Epithelial cell of prostate (primary cell): ENCODE measurements at places on chromosomes 12 and 14.

GRCh38 chr12:79687711-79688260 is 3.0 kb downstream of the PAWR start:
- no peak for DNase-seq

DNA sequence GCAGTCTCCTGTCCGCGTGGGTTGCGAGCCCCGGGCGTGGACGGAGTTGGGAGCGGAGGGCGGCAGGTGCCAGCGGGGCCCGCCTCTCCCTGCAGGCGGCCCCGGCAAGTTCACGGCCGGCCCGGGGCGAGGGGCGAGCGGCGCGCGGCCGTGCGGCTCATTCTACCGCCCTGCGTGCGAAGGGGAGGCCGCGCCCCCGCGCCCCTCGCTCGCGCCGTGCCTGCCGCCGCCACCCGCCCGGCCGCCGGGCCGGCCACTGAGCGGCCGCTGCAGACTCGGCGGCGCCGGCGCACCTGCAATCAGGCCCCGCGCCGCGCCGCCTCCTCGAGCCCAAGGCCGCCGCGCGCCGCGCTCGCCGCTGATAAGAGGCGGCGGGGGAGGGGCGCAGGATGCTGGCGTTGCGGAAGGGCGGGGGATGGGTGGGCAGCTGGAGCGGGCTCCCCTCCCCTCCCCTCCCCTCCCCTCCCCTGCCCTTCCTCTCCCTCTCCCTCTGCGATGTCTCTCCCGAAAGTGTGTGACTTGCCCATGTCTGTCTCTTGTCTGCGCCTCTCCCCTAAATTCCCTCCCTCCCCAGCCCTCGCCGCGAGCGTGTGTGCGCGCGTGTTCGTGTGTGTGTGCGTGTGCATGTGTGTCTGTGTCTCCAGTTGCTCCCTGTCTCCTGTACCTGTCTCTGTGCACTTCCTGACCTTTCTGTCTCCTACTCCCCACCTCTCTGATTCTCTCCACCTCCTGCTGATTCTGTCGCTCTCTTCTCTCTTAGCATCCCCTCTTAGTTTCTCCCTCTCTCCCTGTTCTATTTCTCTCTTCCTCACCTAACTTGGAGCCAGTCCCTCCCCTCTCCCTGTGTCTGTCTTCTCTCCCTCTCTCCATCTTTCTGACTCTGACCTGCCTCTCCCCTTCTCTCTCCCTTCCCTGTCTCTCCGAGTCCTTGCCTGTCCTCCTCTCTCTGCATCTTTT is 768.1 kb upstream of the TBX3 start:
- DNase-seq, result no peak

GRCh38 chr14:72552236-72552635 is 341.7 kb downstream of the DPF3 start:
- DNase-seq, result no peak

DNA sequence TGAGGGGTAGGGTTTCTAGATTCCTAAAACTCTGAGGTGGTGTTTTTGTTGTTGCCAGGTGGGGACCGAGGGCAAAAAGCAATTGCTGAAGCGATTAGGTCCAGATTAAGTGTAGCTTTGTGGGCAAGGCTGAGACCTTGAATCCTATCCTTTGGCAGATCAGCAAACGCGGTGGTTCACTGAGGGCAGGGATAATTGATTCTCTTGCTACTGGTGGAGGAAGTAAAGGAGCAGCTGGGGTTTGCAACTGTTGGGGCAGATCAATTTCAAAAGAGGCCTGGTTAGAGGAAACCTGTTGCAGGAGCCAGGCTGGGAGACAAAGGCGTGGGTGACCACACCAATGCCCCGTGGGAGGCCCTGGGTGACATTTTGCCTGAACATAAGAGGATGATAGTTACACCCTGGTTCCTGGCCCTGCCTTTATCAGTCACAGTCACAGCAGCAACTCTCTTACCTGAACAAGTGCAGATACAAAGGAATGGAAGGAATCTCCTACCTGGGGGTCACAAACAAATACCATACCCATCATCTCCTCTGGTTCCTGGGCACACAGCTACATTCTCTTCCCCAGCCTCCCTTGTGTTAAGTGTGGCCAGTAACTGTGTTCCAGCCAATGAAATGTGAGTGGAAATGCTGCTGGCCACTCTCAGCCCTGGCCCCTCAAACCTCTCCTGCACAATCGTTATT is 43.3 kb upstream of the RASSF3 start:
- DNase-seq, result no peak

DNA sequence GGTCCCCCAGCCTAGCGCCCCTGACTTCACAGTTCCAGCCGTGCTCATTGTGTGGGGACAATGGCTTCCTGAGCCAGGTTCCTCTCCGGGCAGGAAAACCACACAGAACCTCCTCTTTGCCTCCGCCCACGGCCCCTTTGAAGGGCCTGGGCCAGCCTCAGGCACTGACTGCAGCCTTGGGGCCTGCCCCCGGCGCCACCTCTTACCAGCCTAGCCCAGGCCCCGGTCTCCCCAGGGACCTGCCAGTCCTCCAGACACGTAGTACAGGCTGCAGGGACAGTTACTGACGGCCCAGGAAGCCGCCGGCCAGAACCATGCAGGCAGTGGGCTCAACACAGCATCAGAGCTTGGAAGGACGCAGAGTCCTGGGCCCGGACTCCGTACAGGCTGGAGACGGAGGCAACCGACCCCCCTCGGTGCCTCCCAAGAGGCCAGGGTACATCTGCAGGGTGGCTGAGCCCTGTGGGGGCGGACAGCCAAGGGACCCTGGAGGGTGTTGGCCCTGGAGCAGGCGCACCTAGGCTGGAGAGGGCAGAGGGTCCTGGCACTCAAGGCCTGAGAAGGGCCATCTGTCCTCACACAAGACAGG is 20.9 kb upstream of the NUDT14 start:
- DNase-seq, result no peak
